ENCODE measurements at places on chromosomes 6 and 20.

DNA sequence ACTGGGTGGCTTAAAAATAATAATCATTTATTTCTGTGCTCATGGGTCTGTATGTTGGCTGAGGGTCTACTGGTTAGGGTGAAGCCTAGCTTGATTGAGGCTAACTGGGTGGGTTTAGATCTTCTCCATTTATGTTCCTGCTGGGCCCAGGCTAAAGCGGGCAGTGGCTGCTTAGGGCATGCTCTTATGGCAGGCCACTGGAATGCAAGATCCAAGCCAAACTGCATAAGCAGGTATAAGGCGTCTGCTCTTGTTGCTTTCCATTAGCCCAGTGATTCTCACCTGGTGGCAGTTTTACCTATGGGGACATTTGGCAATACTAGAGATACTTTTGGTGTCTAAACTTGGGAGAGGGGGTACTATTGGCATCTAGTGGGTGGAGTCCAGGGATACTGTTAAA lies 44.5 kb downstream of the QKI start:
- ATAC-seq = no peak

DNA sequence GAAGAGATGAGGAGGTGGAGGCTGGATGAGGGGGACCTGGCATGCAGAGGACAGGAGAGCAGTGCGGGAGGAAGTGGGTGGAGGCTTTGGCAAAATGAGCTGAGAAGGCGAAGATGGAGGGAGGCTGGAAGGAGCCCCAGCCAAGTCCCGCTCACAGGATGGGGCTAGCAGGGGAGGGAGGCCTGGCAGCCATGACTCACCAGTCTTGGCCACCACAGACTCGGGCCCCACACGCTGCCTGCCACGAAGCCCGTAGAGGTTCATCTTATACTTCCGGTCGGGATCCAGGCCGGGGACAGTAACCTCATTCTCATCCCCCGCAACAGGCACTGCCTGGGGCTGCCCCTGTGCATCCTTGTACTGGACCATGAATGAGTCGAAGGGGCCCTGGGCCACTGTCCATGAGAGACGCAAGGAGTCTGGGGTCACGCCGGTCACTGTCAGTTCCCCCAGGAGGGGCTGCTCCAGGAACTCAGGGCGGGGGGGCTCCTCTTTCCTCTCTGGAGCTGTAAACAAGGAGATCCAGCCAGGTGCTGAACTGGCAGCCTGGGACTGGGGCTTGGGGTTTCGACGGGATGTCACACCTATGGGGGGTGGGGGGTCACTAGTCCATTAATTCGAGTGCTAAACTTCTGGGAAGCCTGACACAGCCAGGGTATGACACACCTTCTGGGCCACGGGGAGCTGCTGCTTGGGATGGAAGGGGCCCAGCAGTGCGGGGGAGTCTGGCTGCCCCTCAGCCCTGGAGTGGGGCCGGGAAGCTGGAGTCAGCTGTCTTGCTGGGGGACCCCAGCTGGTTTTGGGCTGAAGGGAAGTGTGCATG lies 27.8 kb downstream of the TNXB start:
- peak; percentile 67 for ATAC-seq

DNA sequence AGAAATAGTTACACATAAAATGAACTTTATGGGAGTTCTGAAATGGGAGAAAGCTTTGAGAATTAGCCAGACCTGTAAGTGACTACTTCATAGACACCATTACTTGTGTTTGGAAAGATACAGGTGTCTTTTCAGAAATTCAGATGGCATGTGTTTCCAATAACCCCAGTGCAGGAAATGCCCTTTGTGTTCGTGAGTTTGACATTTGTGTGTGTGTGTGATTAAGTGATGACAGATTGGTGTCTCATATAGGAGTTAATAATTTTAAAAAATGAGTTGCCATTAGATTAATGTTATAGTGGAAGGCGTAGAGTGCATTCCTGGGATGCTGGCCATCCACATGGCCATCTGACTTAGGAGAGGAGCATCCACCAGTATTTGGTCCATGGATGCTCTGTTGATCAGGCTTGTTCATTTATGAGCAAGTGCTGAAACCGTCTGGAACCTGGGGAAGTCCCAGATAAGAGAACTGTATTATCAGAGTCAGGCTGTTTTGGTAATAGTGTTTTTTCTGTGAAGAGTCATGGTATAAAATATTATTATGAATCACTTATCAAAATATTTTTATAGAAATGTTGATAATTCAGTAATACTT lies 3.1 kb downstream of the STK4 start:
- no peak for ATAC-seq

GRCh38 chr6:152034631-152035030 lies 227.1 kb downstream of the ESR1 start:
- no peak for ATAC-seq

DNA sequence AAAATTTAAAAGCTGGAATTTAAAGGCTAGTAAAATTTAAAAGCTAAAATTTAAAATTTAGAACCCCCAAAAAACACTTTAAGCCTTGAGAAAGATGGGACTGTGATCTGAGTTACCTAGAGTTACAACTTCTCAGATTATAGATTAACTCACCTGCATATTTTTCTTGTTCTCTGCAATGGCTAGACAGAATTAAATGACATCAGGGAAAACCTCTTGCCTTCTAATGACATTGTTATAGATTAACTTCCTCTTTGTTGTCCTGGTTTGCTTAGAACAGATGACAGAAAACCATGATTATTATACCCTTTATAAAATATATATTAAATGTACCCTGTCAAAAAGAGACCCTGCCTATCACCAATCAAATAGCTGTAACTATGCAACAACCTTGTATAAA lies 56.4 kb downstream of the TRDN start:
- no peak for ATAC-seq

GRCh38 chr20:51284871-51285270 lies 257.6 kb downstream of the NFATC2 start:
- no peak for ATAC-seq

DNA sequence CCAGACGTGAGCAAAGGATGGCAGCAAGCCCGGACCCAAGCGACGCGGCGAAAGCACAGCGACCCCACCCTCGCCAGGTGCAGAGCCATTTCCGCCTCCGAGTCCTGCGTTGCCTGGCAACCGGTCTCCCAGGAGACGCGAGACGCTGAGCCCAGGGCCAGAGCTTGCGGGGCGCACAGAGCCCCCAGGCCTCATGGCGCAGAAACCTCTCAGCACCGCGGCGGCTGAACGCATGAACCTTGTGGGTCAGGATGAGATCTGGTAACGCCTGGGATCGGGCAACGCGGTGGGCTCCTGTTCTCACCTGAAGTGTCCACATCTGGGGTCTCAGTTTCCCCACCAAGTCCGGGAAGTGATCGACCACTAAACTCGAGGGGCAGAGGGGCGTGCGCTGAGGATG lies 77.7 kb downstream of the ANKRD60 start:
- no peak for ATAC-seq

- no peak for ATAC-seq
Observed at GRCh38 chr6:168030218-168030746, 32.8 kb downstream of the KIF25 start.

DNA sequence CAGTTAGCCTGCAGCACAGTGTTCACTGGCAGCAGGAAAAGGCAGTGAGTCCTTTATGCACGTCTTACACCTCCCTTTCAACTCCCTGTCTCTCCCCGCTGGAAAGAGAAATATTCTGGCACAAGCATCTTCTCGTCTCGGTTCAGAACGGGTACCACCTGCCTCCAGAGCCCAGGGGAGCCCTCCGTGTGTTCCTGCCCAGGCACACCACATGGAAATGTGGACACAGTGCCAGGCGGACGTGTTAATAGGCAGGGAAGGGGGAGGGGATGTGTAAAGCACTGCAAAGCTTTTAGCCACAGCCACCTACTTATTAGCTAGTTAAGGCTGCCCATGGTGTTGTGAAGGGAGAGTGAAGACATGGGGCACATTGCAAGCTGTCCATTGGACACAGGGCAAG lies 219.7 kb downstream of the FARS2 start:
- ATAC-seq = no peak

DNA sequence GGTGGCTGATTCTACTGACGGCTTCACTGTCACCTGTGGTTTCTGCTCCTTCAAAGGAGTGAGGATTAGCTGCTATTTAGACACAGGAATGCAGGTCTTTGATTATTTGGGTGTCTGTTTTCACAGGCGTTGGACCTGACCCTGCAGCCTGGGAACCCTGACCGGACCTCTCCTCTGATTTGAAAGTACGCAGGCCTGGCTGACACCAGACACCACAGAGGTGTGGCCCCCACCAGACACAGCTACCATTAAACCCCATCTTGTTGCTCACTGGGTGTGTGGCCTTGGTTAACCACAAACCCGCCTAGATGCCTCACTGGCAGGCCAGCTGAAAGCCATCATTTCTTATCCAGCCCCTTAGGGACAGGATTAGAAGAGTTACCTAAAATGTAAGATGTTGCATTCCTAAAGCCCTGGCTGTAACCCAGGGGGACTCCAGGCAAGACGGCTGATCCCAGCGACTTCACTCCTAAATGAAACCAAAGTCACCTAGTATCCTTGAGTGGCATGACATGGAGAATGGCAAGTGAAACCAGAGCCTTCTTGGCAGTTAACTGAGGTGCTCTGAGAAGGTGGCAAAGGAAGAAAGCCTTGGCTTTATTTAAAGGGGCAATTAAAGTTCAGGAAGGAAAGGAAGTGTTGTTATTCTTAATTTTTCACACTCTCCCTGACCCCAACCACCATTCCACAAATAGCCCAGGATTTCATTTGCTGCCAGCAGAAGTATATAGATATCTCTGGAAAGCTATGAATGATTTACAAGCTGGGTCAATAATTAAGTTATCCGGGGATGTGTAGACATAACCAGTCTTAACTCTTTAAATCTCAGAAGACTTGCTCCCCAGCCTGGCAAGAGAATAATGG lies 169.9 kb downstream of the QRSL1 start:
- ATAC-seq = no peak

DNA sequence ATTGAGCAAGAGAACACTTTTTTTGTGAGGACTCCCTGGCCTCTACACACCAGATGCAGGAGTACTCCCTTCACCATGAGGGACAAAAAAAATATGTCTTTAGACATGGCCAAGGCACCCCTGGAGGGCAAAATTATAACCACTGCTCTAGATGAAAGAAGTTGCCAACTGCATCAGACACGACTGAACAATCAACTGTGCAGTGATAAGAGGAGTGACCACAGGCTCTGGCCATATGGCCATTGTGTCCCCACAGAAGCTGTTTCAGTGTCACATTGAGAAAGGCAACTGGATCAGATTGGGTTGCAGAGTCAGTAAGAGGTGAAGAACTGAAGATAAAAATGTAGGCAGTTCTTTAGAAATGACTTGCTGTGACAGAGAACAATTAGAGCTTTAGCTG lies 85.7 kb downstream of the C6orf118 start:
- no peak for ATAC-seq

Data from gastroesophageal sphincter (tissue), 4 donors.